ENCODE measurements at places on chromosomes 2 and 18.

DNA sequence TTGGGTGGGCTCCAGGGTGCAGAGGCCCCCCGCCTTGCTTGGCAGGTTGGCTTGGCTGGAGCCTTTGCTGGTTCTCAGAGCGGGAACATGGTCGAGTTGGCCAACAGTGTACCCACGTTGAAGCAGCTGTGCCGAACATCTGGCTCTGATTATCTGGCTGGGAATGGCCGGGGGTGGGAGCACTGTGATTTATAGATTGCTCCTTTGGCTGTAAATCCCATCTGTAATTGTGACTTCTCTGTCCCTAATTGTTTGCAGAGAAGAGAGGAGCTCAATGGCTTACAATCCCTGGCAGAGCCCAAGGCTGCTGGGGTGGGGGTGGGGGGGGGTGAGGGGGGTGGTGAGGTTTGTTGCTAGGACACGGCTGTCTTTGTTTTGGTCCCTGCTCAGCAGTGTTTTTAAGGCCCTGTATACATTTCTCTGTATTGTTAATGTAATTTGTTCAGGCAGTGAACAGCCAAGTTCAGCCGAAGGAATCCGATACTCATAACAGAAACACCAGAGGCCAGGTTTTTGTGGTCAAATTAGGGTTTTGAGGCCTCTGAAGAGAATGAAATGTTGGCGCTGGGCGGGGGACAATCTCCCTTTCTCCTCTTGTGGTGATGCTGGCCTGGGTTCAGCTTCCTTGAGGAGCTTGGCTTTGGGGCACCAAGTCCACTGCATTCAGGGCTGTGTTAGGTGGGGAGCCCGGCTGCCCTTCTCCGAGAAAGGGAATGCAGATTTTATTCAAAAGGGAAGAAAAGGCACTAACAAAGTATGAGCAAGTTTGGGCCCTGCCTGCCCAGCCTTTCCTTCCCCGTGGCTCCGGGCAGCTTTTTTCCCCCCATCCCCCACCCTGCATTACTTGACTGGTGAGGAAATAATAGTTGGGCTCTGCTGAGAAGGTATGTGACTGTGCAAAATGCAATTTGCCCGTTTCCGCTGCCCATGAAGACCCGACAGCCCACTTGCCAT, 82.5 kb downstream of the TCF7L1 start:
- no peak for DNase-seq

DNA sequence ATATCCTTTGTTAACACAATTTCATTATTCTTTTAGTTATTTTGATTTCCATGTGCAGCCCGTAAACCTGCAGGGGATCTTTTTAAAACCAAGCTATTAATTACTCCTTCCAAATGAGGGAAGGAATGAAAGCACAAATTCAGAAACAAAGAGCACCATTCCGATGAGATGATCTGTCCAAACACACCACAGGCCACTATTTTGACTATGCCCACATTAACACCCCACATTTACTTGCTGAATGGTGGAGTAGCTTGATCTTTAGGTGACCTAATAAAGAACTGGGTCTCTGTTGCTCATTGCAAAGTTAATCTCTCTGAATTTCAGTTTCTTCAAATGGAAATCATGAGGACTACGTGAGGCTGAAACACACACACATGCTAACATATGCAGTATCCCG, 218.0 kb downstream of the IRS1 start:
- no peak for DNase-seq

DNA sequence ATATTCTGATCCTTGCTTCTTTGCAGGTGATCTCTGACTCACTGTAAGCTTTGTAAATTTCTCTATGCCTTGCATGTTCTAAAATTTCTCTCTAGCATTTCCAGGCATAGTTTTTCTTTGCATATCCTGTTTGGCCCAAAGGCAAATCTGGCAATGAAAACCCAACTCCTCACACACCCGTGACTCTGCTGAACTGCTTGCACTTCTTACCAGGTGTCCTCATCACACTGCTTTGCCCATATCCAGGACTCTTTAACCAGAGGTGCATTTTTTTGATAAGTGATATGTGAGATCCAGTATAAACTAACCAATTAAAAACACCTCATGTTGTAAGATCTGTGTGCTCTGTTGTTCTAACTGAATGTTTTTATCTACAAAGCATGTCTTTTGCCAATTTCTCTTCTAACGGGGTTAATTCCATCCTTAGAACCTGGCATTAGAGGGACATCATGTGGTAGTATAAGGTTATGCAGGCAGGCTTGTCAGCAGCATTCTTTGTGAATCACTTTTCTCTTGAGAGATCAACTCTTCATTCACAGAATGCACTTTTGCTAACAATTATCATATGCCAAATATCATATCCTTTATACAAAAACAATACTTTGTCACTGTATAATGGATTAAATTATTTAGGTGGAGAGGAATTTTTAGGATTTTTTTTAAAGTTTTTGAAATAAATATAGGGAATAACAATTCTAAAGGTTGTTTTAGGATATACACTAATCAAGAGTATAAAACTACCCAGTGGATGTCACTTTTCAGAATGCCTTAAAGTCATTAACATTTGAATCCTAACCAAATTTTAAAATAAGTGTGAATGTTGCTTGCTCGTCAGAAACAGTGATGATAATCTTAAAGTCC, 20.8 kb upstream of the TMX3 start:
- DNase-seq, result no peak

DNA sequence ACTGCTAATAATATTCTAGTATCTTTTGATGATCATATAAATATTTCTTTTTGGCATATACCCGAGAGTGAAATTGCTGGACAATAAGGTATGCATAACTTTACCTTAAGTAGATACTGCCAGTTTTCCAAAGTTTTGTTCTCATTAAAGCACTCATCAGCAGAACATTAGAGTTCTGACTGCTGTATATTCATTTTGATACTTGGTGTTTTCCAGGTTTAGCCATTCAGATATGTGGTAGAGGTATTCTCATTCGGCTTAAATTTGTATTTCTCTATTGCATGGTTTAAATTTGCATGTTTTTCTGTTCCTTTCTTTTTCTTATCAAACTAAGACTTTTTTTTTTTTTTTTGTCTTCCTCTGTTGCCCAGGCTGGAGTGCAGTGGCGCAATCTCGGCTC, 18.2 kb downstream of the CYBRD1 start:
- DNase-seq, result no peak

- no peak for DNase-seq
Measured at GRCh38 chr2:212766921-212767320, 228.3 kb upstream of the ERBB4 start.

DNA sequence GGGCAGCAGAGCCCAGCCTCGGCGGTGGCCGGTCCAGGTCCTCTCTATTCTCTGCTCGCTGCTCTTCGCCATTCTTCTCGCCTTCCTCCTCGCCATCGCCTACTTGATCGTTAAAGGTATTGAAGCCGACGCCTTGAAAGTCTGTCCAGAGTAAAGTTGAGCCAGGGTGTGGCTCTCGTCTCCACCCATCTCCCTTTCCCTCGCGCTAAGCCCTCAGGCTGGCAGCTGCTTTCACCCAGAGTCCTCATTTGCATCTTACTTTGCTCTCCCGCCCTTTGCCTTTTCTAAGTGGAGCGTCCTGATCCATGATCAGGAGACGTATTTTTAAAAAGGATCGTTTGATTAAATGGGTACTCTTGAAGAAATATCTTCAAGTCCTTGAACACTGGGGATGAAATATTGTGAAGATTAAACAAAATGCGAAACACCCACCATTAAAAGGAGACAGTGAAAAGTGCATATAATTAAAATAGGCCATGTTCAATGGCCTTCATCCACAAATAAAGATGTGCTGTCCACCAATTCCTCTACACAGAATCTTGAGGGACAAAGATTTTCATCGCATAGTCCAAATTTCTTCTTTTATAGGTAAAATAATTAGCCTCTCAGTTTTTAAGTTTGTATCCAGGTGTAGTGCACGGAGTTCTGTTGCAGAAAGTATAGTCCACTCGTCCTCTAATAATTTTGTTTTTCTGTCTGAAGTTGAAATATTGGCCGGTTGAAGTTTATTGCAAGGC, 657 bp downstream of the ARL6IP6 start:
- DNase-seq, result no peak

DNA sequence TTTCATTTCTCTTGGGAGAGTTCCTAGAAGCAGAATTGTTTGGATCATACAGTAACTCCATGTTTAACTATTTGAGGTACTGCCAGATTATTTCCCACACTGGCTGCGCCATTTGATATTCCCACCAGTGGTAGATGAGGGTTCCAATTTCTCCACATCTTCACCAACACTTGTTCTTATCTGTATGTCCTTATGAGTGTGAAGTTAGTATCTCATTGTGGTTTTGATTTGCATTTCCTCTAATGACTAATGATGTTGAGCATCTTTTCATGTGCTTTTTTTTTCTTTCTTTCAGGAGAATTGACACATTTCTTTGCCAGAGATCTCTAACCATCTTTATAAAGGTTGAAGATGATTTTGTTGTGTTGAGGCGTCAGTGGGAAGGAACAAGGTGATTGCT, 4.1 kb upstream of the MGAT5 start:
- no peak for DNase-seq

All from stimulated activated CD4-positive, alpha-beta T cell treated with anti-CD3 and anti-CD28 coated beads, Interleukin-15, amount 100 ng/mL, for 1 hour (primary cell).